ENCODE measurements at places on chromosomes 13 and 19.

DNA sequence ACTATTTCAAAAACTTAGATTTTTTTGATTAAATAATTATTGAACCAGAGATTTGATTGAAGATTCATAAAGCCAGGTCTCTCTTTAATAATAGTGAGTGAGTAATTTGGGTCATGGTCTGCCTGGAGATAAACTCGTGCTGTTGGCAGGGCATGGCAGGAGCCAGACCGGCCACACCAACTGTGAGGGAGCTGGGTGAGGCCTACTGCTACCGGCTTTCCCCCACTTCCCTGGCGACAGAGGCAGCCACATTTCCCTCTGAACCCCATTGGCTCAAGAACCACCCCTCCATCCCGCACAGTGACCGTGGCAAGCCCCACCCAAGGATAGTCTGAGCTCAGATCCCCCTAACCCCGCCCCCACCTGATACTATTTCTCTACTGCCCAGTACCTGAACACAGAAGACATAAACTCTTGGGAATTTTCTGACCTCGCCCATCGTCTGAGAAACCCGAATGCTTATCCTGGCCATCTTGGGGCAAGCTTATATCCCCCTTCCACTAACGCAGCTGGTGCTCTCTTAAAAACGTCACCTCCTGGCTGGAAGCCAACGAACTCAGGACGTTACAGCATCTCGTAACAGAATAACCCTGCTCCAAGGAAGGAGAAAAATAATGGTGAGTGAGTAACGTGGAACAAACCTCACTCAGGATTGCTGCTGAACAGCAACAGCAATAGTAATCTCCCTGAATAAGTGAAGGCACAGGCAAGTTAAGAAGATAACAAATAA is 627.6 kb upstream of the PCDH9 start:
- no peak for DNase-seq

GRCh38 chr13:19713186-19713965 is 69.4 kb downstream of the PSPC1 start:
- no peak for DNase-seq

DNA sequence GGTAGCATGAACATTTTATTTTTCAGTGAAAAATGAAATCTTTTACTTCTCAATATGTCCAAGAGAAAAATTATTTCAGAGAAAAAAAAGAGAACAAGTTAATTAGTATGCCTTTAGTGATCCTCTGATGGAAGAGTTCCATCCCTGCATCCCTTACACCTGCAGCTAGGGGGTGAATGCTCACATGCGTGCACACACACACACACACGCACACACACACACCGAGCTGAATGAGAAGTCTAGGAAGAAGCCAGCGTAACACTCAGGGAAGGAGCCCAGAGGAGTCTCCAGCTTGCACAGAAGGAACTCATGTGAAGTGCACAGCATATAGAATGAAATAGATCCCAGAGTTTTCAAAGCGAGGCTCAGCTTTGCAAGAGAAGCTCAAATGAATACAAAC is 510.5 kb downstream of the IRS2 start:
- no peak for DNase-seq

GRCh38 chr19:30557927-30558557 is 185.9 kb downstream of the ZNF536 start:
- no peak for DNase-seq

- no peak for DNase-seq
These were observed 1.3 kb downstream of the ZFP14 start for GRCh38 chr19:36377541-36378178.

DNA sequence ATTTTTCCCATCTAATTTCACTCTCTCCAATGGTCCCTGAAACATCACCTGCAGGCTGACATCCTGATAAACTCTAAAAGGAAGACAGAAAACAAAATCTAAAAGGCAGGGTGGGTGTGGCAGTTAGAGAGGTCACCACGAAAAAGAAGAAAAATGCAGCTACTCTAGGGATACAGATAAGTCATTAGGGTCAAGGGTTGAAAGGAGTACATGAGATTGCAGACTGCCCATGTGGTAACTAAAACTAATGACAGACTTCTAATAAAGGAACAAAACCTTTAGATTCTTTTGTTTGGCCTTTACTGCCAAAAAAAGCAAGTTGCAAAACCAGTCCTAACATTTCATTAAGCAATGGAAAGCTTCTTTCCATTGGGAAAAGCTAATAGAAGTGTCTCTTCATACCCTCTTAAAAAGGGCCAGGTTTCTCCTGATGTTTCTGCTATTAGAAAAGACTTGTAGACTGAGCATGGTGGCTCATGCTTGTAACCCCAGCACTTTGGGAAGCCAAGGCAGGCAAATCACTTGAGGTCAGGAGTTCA is 31.0 kb downstream of the THSD1 start:
- no peak for DNase-seq

- no peak for DNase-seq
These were observed 14.2 kb downstream of the TUBGCP3 start for GRCh38 chr13:112573710-112574109.

DNA sequence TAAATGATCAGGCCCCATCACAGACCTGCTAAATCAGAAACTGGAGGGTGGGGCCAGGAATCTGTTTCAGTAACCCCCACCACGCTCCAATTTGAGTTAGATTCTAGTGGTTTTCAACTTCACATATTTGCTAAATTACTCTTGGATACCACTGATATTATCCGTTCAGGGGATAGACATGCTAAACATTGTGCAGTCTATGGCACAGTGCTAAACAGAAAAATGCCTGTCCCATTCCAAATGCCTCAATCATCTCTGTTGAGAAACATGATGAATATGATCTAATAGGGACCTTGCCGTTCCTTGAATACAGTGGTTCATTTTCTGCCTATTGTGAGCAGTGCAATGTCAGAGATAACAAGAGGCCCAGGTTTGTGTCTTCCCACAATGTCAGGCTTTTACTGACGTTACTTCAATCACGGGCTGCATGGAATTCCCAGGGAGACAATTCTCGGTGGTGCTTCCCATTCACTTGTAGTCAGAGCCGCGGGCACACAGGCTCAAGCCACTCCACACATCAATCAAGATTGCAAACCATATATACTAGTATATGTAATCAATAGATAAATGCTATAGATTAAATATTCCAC is 52.7 kb downstream of the MYO16 start:
- no peak for DNase-seq

- DNase-seq, result no peak
These were observed 10.1 kb upstream of the IRGC start for GRCh38 chr19:43705729-43706128.

DNA sequence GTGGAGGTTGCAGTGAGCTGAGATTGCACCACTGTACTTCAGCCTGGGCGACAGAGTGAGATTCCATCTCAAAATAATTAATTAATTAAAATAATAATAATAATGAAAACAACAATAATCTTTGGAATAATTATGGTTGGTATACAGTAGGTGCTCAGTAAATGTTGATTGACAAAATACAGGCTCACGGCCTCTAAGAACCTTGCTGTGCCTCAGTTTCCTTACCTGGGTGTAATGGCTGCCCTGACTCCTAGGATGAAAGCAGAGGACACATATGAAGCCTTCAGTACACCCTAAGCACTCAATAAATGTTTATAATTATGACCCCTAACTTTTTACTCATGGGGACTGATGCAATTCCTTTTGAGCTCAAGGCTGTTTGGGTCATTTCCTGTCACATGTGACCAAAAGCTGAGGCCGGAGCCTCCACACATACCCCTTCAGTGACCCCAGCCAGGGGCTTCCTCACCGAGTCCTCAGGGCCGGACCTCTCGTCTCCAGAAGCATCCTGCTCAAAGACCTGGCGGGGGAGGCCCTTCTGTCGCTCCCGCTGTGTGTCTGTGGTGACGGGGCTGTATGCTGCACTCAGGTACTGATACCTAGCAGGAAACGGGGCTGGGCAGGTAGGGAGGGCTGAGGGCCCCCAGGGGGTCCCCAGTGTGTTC is 10.5 kb downstream of the DOCK6 start:
- DNase-seq, result no peak

GRCh38 chr13:37645181-37645740 is 46.7 kb upstream of the POSTN start:
- DNase-seq, result no peak

GRCh38 chr19:58330458-58330857 is 3.7 kb downstream of the ZSCAN22 start:
- peak; percentile 97 for DNase-seq

- DNase-seq, result no peak
These were observed 29.2 kb upstream of the RGCC start for GRCh38 chr13:41428155-41428554.

DNA sequence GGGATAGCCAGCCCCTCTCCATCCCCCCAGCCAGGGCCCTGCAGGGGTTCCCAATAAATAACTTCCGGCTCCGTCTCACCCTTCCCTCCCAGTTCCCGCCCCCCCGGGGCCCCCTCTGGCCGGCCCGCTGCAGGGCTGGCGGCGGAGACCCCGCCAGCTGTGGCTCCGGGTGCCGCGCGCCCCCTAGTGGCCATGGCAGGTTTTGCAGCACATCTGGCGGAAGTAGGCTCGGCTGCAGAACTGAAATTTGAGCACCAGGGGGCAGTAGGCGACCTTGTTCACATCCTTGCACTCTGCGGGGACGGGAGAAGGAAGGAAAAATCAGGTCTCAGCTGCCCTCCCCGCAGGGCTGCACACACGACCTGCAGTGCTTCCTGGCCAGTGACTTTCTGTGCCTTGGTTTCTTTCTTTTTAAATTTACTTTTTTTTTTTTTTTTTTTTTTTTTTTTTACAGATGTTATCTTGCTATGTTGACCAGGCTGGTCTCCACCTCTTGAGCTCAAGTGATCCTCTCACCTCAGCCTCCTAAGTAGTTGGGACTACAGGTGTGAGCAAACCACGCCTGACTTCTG is 3.6 kb upstream of the MYO1F start:
- peak; percentile 71 for DNase-seq

- no peak for DNase-seq
These were observed 58.9 kb upstream of the GJB6 start for GRCh38 chr13:20291037-20291436.

Measured in SK-MEL-5 (cell line).